Substantia nigra (tissue), 51 donors: ENCODE measurements at places on chromosomes 2 and 18.

GRCh38 chr18:66346833-66347588 lies 256.9 kb downstream of the CDH19 start:
- DNase-seq = no peak

DNA sequence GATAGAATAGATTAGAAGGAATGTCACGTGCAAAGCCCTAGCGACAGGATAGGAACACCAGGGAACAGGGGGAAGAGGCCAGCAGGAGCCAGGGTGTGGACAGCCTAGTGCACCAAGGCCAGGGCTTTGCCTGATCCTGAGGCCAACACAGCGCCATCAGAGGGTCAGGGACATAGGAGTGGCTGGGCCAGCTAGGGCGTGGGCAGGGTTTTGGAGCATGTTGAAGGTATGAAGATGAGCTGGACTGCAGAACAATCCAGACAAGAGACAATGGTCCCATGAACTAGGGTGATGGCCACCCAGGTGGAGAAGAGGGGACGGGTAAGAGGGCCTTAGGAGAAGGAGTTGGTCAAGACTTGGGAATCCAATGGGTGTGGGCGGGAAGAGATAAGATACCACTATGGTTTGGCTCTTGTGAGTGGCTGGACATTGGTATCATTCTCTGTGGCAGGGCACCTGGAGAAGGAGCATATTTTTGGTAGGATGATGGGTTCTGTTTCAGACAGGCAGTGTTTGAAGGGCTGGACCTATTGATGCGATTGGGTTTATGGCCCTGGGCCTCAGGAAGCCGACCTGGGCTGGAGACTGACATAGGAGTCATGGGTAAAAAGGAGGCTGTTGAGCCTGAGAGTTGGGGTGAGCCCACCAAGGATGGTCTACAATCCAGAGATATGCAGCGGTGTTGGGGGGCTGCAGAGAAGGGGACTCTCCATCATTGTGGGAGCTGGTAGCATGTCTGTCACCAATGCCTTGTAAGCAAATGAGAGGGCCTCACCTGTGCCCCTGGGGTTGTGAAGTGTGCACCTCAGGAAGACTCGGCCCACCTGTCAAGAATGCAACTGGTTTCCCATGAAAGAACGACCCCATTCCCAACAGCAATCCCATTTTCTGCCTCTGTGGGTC lies 2.0 kb upstream of the HS1BP3 start:
- DNase-seq = no peak

- DNase-seq = no peak
Observed at GRCh38 chr2:197086500-197086899, 160.0 kb upstream of the PGAP1 start.

DNA sequence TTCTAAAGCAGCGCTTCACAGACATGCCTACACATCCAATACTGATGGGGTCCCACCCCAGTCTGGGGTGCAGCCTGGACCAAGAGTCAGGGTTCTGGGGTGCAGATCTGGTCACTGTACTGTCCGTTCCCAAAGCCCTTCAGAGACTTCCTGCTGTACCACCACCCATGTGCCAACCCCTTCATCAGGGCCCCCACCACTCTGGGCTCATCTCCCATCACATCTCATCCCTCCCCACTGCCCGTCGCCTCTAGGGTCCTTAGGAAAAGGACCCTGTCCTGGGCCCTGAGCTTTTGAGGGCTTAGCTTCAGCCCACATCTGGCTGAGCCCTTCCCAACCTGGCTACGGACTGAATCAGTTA lies 37.9 kb upstream of the ID2 start:
- DNase-seq = no peak

DNA sequence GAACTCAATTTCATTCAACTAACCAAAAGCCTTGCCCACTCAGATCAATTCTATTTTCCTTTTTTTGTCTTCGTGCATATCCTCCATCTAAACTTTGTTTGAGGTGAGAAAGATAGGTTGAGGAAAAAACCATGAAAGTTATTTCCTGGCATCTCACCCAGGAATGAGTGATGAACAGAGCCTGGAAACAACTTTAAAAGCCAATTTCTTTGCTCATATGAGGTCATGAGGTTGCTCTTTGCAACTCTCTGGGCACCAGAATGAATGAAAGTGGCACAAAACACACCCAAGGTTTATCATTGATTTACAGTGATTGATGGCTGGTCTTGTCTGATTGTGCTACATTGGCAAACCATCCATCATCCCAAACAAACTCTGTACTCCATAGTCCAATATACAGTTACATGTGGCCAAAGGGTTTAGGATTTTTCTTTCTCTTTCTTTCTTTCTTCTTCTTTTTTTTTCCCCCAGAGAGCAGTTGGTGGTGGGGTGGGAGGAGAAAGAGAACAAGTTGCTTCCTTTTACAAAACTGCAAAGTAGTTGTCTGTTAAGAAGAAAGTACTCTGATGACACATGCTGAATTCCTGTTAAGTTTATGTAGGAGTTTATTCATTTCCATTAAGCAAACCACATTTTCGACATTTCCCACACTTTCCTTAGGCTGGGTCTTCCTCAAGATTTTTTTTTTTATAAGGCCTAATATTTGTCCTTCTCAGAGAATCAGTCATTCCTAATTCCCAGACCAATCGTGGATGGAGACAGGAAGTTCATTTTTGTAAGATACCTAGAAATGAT lies 575.9 kb upstream of the ZEB2 start:
- DNase-seq = no peak

GRCh38 chr2:5176764-5177163 lies 515.4 kb upstream of the SOX11 start:
- no peak for DNase-seq

GRCh38 chr2:170953941-170954340 lies 24.9 kb downstream of the GORASP2 start:
- no peak for DNase-seq

GRCh38 chr18:75206452-75207309 lies 2.3 kb downstream of the PTGR3 start:
- DNase-seq = no peak

DNA sequence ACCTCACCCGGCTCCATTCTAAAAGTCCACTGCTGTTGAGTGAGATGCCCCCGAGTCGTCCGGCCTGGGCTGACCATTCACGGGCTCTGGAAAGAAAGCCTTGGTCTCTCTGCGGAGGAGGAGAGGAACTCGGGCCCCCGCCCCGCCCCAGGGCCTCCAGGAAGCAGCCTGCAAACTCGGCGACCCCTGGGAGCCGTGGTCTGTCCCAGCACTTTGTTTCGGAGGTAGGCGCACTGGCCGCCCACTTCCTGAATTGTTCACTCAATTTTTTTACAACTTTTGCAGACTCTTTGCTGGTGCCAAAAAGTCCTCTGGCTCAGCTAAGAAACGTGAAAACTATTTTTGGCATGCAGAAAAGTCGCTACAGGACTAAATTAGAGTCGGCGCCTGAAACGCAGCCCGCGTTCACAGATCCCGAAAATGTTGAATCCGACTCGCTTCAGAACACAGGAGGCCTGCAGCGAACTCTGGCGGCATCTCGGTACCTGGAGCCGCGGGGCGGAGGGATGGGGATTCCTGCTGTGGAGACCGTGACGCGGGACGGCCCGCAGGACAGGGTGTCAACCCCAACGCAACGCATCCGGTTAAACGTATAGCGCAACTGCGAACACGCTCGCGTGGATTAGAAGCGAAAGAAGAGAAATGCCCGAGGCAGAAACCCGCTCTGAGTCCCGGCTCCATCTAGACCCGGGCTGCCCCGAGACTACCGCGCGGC lies 1.5 kb downstream of the PXDN start:
- no peak for DNase-seq
